Stimulated activated CD8-positive, alpha-beta memory T cell treated with anti-CD3 and anti-CD28 coated beads, Interleukin-4, amount 100 ng/mL, for 48 hours (primary cell): ENCODE measurements at places on chromosomes 4 and X.

DNA sequence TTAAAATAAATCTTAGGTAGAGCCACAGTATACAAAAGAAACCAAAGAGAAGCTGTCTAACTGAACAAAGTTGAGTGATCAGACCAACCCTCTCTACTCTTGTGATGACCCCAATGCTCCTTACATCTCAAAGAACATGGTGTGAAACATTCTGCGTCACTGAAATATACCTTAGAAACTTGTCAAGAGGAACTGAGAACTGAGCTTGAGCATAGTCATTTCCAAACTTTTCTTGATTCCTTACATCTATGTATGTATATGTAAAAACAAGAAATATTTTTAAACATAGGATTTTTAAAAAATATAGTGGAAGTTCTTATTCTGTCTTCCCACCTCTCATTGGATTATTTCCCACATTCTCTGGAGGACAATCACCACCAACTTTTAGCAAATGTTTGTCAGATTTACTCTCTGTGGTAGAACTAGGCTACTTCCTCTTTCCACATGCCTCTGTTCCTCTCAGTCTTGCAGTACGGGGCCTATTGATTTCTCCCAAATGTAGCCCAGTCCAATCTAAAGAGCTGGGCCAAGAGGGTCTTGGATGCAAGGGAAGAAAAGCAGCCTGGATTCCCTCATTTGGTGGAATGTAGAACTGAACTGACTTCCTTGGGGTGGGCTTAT, 98.2 kb upstream of the HHIP start:
- DNase-seq, result no peak

- DNase-seq, result no peak
Observed at GRCh38 chrX:97636473-97637140, 752.9 kb downstream of the RPA4 start.

DNA sequence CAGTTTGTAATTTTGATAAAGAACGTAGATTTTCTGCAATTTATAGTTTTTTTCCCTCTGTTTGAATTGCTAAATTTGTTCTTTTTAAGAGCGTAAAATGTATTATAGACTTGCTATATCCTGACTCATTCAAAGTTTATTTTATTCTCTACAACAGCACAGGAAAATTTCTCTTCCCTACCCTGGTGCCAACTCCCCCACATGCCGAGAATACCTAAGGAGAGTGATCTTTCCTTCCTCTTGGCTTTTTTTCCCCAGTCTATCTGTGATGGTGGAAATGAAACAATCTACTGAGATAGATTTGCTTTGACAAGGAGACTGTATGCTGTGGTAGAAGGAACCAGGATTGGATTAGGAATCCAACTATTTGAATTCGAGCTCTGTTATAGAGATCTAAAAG, 271.6 kb downstream of the TLL1 start:
- no peak for DNase-seq

- DNase-seq, result no peak
Observed at GRCh38 chrX:104195489-104196084, 29.3 kb downstream of the FAM199X start.

GRCh38 chrX:31132821-31133241, 61.0 kb upstream of the FTHL17 start:
- peak; percentile 25 for DNase-seq

- DNase-seq, result no peak
Observed at GRCh38 chrX:71081330-71082123, 13.4 kb upstream of the SNX12 start.

DNA sequence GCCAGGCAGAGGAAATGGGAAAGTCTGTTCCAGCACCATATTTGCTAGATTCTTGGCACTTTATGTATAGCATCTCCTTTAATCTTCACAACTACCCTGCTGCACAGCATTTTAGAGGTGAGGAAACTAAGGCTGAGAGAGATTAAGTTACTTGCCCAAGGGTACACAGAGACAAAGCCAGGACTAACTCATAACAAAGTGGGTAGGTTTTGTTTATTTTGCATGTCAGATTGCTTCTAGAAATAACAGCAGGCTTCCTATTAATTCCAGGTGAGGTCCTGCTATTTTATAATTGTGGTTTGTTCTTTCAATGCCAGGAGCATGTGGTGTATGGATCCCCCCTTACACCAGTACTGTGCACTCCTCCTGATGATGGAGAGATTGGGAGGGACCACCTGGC, 15.0 kb downstream of the TCEANC start:
- no peak for DNase-seq

GRCh38 chr4:162952232-162952631, 214.5 kb downstream of the NAF1 start:
- DNase-seq, result no peak
